CD8-positive, alpha-beta memory T cell (primary cell): ENCODE measurements at places on chromosomes 6 and 20. TPM values are rescaled to one million over a fixed set of nuclear protein-coding genes. Genes with fewer than 3 reads are reported as not detected.

- DNase-seq: no peak
These were observed 42.1 kb downstream of the MAP3K4 start for GRCh38 chr6:161033667-161034066.

DNA sequence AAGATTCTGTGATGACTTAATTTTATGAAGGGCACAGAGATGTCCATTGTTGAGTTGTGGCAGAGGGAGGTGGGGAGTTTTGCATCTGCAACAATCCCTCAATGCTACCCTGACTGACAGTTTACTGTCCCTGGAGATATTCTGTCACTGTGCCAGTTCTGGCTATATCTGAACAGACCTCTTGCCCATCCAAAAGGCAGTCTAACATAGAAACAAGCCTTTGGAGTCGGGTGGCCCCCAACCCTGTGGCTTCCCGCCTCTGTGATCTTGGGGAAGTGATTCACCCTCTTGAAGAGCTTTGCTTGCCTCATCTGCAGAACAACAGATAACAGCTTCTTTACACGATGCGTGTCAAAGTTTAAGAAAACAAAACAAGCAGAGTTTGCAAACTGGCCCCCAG, 3.8 kb upstream of the E2F1 start:
- DNase-seq: peak; percentile 23

DNA sequence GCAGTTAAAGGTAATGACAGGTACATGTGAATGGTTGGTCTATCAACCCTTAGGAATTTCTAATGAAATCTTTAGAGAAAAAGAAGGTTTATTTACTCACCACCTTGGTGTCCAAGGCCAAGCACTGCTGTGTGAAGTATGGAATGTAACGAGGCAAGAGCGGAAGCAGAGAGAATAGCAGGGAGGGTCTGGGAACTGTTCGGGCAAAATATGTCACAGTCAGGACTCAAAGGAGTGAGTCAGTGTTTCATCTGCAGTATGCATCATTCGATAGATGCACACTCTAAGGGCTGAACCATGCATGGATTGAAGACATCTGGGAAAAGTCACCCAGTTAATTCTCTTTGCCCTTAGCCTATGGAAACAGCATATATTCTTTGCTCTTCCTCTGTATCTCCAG, 33.2 kb downstream of the ADGRF5 start:
- no peak for DNase-seq

GRCh38 chr6:105688573-105688972, 285.7 kb upstream of the PREP start:
- DNase-seq: no peak

DNA sequence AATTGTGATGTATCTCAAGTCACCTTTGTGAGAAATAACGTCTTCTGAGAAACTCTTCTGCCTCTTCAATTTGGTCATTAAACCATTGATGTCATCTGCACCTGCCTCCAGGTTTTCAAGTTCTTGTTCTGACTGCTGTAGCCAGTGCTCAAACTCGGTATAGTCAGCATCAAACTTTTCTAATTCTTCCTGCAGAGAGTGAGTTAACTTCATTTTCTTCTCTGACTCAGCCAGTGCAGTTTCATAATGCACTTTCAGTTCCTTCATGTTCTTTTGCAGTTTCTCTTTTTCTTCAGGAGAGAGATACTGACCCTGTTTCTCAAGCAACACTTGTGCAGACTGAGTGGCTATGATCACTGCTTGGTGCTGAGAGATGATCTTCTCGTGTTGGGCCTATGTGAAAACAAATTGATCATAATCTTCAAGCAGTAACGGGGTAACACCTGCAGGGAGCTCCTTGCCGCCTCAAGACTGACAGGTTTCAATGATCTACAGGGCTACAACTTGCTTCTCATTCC, 48.8 kb downstream of the DST start:
- no peak for DNase-seq

DNA sequence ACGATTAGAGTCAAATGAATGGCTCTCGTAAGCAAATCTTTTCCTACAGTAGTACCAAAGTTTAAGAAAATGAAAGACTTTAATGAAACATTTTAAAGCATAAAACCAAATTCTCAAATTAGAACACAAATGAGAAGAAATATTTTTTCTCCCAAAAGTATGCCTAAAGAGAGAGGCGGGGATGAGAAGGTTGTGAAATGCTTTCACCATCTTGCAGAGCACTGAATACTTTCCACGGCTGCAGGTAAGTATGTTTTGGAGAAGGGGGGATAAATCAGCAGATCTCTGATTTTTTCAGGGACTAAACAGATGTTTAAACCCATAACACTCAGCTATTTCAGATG, 277.1 kb downstream of the ADGB start:
- no peak for DNase-seq

DNA sequence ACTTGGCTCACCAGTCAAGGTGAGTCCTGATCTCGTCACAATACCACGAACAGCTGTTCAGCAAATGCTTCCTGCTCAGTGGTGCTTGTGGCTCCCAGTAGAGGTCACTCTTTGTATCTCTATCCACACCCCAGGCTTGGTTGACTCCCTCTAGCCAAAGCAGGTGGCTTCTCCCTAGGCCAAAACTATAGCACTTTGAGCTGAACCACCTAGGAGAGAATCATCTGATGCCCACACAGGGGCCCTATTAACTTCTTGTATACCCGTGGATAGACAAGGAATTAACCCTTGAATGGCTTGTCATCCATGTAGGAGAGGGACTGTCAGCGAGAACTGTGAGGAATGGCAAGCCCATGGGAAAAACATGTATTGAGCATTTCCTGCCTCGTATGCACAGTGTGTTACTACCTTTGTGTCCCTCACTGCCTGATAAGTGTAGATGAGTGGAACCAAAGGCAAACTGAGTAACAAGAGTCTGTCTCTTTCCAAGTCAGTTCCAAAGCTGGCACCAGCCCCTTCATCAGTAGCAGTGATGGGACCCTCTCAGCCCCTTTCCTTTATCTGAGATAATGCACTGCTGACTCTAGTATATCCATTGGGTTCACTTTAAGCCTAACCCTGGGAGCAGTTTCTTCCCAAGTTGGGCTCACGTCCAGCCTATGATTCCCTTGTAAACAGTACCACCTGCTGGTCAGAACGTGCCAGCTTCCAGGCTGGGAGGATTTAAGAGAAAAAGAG, 42.5 kb downstream of the EIF2S2 start:
- peak; percentile 69 for DNase-seq

Gene MAP7
- 0.50 TPM for total RNA-seq

DNA sequence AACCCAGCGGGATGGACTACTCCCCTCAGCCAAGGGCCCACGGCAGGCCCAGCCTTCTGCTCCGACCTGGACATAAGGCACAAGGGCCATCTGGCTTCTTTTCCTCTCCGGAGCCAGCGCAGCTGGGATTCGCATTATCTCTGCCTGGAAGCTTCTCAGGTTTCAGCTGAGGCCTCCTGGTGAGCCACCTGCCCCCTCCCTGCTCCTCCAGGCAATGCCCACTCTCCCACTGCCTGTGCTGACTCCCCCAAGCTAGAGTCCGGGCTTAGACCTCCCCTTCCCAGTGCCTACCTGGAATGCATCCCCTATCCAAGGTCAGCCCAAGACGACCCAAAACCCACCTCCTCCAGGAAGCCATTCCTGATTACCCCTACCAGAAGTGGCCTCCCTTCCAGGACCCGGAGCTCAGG, 60.7 kb downstream of the EZR start:
- DNase-seq: no peak
